ENCODE measurements at places on chromosomes 2 and 18.

DNA sequence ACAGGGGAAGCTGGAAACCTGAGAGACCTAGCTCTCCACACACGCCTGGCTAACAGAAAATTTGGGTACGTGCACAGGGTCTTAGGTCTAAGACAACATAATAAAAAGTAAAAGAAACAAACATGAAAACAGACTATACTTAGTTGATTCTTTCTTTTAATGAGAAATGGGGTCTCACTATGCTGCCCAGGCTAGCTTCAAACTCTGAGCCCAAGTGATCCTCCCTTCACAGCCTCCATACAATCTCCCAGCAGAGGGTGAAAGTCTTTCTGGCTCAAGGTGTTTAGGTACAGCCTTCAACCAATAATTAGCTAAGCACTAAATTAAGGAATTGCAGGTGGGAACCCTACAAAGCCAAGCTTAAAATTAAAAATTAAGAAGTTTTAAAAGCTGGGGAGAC is 116.2 kb downstream of the MEMO1 start:
- DNase-seq = no peak

- no peak for DNase-seq
These were observed 38.7 kb downstream of the PSD4 start for GRCh38 chr2:113212245-113213060.

GRCh38 chr2:219522111-219523030 is 8.1 kb downstream of the ASIC4 start:
- peak; percentile 37 for DNase-seq

GRCh38 chr2:84881581-84882413 is 913 bp upstream of the TRABD2A start:
- peak; percentile 83 for DNase-seq

- no peak for DNase-seq
These were observed 3.3 kb downstream of the RHBDD1 start for GRCh38 chr2:226839161-226839560.

DNA sequence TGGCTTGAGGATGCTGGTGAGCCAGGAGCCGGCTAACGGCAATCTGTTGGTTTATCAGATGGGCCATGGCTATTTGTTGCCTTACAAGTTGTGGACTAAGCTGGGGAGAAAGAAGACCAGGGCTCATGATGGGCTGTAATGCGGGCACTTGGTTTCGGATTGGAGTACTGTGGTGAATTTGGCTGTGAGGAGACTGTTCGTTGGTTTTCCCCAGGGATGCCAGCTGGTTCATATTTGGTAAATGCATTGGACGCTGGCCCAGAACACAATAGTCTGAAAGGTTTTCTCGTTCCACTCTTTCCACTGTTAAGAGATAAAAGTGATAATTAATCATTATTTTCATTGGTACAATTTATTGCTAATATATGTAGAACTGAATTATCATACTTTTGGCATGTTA is 108.9 kb downstream of the SATB2 start:
- DNase-seq = no peak

DNA sequence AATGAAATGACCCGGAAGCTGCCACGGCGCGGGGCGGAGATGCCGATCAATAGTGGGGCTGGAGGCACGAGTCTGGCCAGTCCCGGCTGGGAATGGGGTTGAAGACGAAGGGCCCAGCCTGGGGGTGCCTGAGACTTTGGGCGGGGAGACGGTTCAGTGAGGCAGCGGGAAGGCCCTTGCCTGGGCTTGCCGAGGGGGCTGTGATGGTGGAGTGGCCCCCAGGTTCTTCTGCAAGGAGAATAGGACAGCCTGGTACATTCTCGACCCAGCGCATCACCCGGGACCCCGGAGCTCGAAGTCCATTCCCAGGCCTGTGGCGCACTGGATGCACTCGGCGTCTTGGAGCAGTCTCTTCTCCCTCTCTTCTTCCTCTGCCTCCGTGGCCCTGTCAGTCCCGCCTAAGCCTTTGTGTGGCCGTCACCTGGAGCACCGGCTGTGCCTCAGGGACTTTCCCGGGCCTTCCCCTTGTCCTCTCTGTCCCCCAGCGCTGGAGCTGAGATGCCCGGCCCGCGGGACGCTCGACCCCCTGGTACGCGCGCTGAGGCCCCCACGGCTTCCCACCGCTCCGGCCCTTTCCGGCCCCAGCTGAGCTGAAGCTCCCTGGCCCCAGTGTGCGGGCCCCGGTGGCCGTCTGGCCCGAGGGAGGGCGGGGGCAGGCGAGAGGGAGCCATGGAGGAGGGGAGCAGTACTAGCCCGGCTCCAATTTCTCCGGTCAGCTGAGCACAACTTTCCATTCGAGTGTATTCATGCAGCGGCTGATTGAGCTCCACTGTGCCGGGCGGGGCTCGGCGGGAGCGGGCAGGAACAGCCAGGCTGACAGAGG is 8.0 kb downstream of the SIX3 start:
- DNase-seq = no peak

GRCh38 chr18:77218642-77219041 is 31.0 kb upstream of the GALR1 start:
- DNase-seq = no peak

GRCh38 chr2:155350783-155351580 is 652.5 kb downstream of the KCNJ3 start:
- no peak for DNase-seq

- DNase-seq = no peak
These were observed 1.7 kb upstream of the SERPINB7 start for GRCh38 chr18:63773551-63773950.

GRCh38 chr18:42230636-42231035 is 275.6 kb downstream of the PIK3C3 start:
- no peak for DNase-seq

- no peak for DNase-seq
These were observed 612.1 kb downstream of the ZEB2 start for GRCh38 chr2:143907801-143908200.

GRCh38 chr2:148493822-148494563 is 150.6 kb upstream of the EPC2 start:
- no peak for DNase-seq

All from urothelium cell line (cell line).